ENCODE measurements at places on chromosomes 12 and 14.
A peak's percentile ranks its signal among the peaks of the same experiment; 100 is the strongest.

DNA sequence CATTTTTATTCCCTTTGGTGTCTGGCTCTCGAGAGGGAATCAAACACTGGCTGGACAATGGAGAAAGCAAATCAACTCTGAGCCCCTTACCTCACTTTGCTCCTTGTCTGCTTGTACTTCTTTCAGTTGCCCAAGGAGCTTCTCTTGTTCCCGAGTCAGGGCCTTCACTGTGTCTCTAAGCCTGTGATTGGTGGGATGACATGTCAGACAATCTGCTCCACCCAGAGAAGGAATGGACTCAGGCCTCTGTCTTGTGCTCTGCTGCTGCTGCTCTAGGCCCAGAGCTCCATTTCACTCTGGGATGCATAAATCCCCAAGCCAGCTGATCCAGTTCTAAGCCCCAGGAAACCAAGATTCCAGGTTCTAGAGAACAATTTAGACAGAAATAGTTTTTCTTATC lies 7.6 kb downstream of the CALCOCO1 start:
- DNase-seq: no peak

GRCh38 chr12:49294804-49295081 lies 204 bp upstream of the PRPH start:
- DNase-seq: no peak

GRCh38 chr12:43315961-43316360 lies 236.0 kb downstream of the ADAMTS20 start:
- DNase-seq: no peak

GRCh38 chr14:21686468-21686867 lies 12.8 kb upstream of the OR4E1 start:
- no peak for DNase-seq

- DNase-seq: no peak
Measured at GRCh38 chr12:103326190-103326589, 169.6 kb downstream of the C12orf42 start.

- no peak for DNase-seq
Measured at GRCh38 chr12:8823565-8824300, 1.3 kb downstream of the A2ML1 start.

DNA sequence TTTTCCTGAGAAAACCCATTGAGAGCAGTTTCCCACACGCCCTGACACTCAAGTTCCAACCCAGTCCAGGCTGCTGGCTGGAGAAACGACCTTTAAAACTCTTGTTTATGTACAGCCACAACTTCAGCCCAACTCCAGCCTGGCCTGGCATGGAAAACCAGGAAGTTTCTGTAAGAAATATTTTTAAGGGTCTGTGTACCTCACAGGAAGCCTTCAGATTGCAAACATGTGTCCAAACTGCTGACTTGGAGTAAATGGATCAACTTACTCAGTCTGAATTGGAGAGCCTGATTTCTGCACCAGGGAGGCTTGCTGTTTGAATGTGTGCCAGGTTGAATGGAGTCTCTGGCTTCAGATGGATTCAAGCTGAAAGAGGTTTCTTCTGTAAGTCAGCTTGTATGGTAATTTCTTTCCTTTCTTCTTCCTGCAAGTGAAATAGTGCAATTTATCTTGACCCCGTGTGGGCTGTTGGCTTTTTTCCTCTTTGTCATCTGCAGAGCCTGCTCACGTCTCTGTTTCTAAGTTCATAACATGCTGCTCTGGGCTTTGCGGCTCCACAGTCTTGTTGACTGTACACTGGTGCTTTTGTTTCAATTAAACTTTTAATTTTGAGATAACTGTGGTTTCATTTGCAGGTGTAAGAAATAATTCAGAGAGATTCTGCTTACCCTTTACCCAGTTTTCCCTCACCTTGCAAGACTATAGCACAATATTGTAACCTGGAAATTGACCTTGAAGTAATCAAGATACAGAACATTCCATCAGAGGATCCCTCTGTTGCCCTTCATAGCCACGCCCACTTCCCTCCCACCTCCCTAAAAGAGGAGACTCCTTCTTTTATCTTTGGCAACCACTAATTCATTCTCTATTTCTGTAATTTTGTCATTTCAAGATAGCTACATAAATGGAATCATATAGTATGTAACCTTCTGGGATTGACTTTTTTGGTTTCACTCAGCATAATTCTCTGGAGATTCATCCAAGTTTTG lies 109.7 kb upstream of the PRMT8 start:
- no peak for DNase-seq

DNA sequence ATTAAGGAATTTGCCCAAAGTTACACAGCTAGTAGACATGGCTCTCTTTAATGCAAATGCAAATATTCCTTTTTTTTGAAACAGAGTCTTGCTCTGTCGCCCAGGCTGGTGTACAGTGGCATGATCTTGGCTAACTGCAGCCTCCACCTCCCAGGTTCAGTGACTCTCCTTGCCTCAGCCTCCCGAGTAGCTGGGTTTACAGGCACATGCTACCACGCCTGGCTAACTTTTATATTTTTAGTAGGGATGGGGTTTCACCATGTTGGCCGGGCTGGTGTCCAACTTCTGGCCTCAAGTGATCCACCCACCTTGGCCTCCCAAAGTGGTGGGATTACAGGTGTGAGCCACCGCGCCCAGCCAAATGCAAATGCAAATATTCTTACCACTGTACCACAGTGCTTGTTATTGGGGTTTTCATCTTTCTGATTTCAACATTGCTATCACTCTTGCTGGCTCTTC lies 24.5 kb upstream of the HIGD1C start:
- no peak for DNase-seq

DNA sequence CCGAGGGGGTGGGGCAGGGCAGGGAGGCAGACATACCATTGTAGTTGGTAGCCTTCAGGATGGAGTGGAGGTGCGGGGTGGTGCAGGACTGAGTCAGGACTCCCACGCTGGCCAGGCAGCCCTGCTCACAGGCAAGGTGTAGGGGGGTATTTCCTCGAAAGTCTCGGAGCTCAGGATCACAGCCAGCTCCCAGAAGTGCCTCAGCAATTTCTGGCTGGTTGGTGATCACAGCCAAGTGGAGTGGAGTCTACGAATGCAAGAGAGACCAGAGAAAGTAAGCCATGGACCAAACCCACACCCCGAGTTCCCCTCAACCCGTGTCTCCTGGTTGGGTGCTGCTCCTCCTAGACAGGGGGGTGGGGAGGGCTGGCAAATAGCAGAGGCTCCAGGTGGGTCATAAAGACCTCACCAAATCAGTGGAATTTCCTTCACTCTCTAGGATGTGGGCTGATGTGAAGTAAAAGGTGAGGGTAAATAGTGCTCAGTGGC lies 1.4 kb downstream of the NFKBIA start:
- no peak for DNase-seq

- no peak for DNase-seq
Measured at GRCh38 chr12:14452336-14452735, 86.9 kb downstream of the ATF7IP start.

DNA sequence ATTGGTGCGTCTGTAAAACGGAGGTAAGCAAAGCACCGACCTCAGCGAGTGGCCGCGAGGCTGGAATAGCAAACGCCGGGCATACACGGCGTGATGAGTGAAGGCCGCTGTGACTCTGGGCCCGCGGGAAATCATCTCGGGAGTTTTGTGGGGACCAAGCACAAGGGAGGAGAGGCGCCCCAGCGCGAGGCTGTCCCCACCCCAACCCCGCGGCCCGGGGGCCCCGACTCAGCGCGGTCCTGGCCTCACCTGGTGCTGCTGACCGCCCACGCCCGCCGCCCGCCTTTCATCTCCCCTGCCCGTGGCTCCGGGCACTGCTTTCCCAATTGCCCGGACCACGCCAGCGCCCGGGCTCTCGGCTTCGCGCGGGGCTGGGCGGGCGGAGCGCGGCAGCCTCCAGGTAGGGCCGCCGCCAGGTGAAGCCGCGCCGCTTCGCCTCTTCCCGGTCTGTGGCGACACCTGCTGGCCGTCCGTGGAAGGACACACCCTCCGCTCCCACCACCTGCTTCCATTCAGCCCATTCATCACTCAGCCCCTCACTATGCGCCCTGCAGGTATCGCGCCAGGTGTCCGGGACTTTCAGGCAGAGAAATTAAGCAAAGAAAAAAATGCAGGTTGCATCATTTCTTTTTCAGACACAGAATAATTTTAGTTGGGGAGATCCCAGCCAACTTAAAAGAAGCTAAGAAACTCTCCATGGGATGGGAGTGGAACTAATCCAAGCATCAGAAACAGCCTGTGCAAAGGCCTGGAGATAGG lies 360.4 kb downstream of the MED13L start:
- peak; percentile 38 for DNase-seq

DNA sequence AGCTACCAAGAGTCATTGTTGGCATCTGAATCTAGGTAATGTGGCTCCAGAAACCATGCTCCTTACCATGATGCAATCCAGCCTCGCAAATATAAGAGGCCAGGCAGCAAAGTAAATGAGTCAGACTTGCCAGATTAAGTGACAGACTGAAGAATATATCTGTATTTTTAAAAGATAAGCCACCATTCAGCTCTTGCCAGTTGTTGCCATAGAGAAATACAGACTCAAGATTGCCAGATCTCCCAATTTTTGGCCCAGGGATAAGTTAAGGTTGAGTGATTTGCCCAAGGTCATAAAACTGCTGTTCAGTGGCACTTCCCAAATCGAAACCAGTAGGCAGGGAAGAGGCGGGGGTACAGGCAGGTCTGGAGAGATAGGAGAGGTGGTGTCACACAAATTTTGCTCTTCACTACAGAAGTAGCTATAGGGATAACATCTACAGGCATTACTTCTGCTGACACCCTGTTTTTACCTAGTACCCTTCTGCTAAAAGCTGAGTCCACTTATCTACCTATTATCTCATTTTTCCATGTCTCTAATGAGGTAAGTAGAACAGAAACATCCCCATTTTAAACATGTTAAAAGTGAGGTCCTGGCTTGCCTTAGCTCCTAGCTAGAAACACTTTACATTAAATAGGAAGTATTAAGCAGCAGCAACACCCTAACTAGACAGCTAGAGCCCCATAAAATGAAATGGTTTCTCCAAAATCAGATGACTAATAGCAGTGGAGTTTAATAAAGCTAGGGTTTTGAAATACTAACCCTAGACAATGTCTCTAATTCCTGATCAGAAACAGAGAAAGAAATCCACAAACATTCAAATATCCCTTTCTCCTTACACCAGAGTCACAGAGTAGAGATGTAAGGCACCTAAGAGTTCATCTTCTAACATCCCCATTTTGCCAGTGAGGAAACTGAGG lies 19.5 kb downstream of the DCAF5 start:
- no peak for DNase-seq

- no peak for DNase-seq
Measured at GRCh38 chr12:2183556-2184541, 131.1 kb downstream of the CACNA1C start.

GRCh38 chr12:12979731-12980259 lies 20.3 kb downstream of the HEBP1 start:
- DNase-seq: no peak

DNA sequence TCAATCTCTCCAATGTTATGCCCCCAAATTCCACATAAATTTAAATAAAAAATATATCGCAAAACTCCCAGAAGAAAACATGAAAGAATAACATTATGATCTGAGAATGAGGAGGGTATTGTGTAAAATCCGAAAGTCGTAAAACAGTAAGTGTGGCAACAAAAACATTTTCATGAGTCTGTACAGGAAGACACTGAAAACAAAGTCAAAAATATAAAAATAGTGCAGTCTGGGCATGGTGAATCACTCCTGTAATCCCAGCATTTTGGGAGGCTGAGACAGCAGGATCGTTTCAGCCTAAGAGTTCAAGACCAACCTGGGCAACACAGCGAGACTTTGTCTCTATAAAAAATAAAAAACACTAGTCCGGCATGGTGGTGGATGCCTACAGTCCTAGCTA lies 57.1 kb downstream of the SPTLC2 start:
- no peak for DNase-seq

DNA sequence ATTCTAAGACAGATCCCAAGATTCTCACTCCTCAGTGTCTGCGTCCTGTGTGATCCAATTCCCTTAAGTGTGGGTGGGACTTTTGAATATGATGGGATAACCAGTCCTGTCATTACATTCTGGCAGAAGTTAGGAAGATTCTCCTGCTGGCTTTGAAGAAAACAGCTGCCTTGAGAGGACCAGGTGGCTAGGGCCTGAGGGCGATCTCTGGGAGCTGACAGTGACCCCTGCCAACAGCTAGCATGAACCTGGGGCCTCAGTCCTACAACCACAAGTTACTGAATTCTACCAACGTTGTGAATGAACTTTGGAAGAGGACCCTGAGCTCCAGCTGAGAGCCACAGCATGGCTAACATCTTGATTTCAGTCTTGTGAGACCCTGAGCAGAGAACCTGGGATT lies 44.3 kb upstream of the HMGA2 start:
- DNase-seq: no peak

- DNase-seq: no peak
Measured at GRCh38 chr12:28443337-28443736, 253.1 kb downstream of the CCDC91 start.

DNA sequence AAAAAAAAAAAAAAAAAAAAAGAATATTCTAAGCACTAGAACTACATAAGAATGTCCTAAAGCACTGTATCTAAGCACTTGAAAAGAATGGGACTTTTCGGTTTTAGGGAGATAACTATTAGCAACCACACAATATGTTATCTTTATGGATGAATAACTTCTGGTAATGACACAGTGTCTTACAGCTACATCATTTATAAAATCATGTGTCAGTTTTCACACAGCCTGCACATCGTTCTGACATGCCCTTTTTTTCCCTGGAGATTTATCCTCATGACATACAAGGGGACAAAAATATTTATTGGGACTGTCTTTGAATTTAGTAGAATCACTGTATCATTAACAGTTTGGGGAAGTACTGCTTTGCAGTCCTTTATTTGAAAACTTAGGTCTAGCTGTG lies 17.3 kb downstream of the TMEM19 start:
- no peak for DNase-seq

- no peak for DNase-seq
Measured at GRCh38 chr12:122964439-122965257, 1.6 kb downstream of the ABCB9 start.

- no peak for DNase-seq
Measured at GRCh38 chr14:68955164-68955850, 23.8 kb downstream of the ACTN1 start.

DNA sequence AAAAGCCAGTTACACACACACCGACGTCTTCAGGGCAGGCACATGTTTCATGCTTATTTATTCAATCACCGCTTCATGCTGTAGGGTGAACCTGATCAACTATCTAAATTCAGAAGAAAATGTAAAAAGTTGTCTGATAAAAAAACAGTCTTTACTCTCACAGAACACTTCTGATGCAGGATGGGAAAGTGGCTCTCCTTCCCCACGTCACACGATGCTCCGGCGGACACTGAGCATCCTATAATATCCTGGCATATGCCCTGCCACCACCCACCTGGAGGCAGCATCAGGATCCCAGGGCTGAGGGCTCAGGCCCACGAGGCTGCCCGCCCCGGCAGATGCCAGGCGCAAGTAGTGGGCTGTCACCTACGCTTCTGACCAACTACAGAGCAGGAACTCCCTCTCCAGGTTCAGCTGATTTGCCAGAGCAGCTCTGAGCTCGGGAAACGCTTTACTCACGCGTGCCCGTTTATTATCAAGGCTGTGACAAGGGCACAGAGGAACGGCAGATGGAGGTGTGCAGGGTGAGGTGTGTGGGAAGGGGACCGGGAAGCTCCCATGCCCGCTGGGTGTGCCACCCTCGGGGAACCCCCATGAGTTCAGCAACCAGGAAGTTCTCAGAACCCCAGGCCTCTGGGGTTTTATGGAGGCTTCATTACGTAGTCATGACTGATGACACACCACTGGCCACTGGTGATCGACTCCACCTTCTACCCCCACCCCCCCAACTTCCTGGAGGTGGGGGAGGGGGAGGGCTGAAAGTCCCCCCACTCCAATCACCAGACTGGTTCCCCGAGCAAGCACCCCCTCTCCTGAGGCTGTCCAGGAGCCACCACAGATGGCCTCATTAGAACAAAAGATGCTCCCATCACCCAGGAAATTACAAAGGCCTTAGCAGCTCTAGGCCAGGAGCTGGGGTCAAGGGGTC lies 32.1 kb downstream of the SLC15A4 start:
- no peak for DNase-seq

- DNase-seq: no peak
Measured at GRCh38 chr14:54774824-54775223, 127.8 kb downstream of the GCH1 start.
